ENCODE measurements at places on chromosomes 6 and 20.

GRCh38 chr6:116030770-116031169 is 29.9 kb downstream of the FRK start:
- DNase-seq: no peak

DNA sequence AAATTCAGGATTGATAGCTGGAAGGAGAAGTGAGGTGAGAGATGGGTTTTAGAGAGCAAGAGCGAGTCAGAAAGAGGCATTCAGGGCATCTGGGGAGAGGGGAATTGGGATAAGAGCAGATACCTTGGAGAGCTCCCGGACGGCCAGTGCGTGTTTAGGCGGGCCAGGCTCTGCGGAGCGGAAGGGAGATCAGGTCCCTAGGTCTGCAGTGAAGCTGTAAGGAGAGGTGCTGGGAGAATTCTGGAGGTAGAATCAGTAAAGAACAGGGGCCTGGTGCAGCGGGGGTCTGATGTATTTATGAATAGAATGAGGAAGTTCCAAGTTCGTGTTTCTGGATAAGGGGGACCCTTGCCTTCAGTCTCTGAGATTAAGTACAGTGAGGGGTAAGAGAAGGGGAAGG is 47.4 kb upstream of the FAM83D start:
- no peak for DNase-seq

GRCh38 chr20:57263801-57264792 is 2.3 kb downstream of the BMP7 start:
- peak; percentile 7 for DNase-seq

DNA sequence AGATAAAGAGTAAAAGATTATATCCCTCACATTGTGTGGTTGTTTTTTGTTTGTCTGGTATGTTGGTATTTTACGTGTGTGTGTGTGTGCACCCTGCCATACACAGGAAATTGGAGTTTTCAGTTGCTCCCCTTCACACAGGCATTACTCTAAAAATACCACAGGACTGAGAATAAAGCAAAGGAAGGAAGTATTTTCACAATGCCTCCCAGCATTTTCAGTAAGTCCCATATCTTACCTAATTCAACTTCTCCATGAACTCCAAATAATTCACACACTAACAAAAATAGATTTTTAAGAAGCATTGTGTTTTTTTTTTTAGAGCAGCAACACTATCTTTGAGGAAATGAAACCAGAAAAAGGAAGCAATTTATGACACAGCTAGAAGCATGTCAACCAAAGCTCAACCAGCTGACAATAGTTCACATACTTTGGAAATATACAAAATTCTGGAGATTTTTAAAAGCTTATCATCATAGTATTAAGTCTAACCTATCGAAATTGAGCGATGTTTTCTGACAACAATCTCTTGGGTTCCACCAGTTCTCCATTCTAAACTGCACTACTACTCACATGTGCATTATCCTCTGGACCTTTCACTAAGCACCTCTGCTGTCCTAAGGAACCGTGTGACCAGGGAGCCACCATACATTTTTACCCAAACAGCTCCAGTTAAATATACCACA is 2.1 kb downstream of the UBE2J1 start:
- DNase-seq: no peak

GRCh38 chr6:131547488-131547887 is 25.5 kb upstream of the ARG1 start:
- DNase-seq: no peak

DNA sequence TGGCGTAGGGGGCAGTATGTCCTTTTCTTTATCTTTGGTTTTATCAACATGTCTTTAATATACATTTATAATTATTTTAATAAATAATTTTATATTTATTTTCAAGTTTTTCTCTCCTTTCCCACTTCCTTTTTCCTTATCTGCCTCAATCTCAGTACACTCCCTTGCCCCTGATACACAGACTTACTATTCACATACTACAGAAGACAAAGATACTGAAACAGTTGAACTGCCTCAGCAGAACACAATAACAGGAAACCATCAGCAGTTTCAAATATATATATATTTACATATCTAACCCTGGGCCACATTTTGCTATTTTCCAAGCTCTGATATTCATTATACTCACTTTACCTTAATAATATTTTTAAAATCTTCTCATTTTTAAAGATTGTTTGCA is 19.8 kb downstream of the IBTK start:
- DNase-seq: no peak

GRCh38 chr6:94289131-94289530 is 869.8 kb upstream of the EPHA7 start:
- no peak for DNase-seq

DNA sequence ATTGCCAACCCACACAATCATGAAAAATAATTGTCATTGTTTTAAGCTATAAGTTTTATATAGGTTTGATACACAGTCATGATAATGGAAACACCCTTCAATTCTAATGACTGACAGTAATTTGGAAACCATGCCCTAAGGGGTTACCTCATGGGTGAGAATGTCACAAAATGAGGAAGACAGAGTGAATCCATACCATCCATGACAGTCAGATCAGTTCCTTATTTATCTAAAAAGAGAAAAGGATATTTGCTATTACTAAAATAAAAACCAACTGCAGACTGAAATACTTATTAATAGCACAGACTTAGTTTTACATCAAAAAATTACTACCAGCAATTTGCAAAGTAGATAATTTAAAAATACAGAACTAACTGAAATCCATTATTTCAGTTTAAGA is 437.8 kb downstream of the UTRN start:
- DNase-seq: no peak

DNA sequence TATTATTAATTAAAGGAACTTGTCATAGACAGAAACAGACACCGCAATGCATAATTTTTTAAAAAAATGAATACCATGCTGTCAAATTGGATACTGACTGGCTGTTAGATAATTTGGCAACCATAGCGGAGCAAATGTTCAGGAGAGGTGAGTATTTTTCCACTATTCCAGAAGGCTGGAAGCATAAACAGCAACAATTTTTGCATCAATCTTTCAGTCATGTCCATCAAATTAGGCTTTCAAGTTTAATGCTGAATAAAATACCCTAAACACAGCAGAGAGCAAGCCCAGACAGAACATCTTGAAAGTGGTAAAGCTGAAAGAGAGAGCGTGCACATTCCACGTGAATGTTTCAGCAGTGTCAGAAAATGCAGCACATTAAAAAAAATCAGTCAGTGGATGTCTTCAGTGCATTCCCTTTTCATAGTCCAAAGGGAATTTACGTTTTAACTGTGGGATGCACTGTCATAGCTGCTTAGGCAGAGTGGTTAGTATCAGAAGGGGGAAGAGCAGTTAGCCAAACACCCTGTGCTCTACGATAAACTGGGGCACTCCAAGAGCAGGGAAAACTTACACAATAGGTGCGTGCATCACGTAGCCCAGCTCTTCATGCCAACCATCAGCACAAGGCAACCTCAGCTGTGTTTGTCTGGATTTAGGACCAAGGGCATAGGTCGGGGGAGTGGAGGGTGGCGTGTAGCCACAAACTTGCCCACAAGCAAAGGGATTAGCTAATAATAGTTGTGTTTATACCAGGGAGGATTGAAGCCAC is 116.2 kb upstream of the STMND1 start:
- DNase-seq: no peak

GRCh38 chr6:138509371-138509770 is 10.1 kb upstream of the NHSL1 start:
- DNase-seq: no peak

DNA sequence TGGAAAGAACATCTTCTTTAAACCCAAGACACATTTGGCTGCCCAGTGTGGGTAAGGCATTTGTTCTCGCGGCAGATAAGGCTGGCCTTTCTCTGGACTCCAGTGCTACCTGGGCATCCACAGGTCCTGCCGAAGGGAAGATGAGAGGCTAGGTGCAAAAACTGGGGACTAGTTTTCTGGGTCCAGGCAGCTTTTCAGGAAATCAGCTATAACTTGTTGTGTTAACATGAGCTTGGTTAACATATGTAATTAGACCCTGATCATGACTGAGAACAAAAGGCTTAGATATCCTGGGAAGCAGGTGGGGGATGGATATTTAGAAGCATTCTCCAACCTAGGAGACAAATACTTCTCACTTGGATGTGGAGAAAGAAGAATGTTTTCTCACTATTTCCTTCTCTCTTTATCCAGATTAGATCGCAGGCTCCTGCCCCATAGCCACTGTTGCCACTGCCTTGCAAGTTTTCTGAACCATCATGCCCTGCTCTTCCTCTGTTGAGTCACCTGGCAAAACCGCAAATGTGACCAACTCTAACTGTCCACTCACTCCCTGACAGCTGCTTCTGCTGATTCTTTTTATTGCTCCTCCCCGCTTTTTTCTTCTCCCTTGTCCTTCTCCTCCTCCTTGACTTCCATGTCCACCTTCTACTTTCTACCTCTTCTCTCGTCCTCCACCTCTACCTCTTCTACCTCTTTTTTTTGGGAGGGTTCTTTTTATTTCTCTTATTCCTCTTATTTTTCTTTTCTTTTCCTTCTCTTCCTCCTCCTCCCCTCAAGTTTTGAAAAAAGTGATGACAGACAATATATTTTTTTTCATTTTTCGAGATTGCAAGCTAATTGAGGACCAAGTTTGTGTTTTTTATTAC is 258.1 kb downstream of the UTRN start:
- DNase-seq: no peak

- DNase-seq: no peak
Observed at GRCh38 chr20:37516811-37517750, 4.0 kb upstream of the NNAT start.

- DNase-seq: no peak
Observed at GRCh38 chr6:138572167-138572875, 73.0 kb upstream of the NHSL1 start.

DNA sequence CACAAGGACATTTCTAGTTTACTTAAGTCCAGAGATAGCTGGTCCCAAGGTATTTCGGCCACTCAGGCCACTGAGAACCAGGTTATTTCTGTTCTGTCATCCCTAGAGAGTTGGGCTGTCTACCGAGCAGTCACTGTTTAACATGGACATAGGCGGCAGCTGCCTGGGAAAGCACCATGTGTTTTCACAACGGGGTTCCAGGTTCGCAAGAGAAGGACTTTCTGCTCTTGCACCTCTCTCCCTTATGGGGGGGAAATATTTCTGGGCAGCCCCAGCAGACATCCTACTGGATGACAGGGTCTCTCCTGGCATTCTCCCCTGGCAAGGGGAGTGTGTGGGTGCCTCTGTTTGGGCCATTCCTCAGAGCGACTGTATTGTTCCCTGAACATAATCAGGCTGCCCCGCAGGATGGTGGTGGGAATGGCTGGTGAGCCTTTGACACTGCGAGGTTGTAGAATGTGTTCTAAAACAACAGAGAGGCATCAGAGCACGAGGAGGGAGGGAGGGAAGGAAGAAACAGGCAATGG is 64.4 kb upstream of the DUSP22 start:
- DNase-seq: no peak

GRCh38 chr6:31791324-31792089 is 4.0 kb downstream of the VARS1 start:
- DNase-seq: peak; percentile 41

DNA sequence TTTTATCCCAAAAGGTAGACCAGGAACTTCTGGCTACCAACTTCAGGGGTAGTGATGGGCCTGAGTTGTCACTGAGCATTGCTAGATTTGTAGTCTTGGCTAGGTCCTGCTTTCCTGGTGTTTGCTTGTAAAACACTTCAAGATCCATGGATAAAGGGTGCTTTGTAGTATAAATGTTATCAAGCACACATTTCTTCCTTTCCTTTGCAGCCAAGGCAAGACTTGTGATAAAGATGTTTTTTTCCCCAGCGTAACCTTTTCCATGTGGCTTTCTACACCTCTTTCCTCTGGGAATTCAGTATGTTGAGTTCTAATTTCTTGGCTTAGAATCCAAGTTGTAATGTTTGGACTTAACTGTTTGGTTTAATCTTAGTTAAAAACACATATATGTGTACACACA is 122.8 kb upstream of the CLDN20 start:
- no peak for DNase-seq

GRCh38 chr6:116847227-116847626 is 18.3 kb upstream of the GPRC6A start:
- DNase-seq: no peak

GRCh38 chr6:144415014-144415413 is 129.9 kb downstream of the UTRN start:
- no peak for DNase-seq

DNA sequence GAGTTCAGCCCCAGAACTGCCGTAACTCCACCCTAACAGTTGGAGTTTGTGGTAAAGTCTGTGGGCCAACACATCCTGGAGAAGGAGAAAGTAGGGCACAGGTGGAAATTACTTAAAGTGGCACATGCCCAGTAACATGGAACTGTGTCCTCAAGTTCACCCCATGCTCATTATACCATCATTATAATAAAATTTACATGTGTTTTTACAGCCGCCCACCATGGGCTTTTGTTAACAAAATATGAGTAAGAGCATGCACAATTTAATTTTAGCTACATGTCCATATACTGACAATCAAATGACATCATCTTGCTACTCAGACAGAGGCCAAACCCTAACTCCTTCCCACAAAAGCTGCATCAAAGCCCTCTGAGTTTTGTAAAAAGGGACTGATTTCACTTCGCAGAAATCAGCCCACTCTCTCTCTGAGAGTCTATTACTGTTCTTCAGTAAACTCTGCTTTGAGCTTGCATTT is 17.3 kb upstream of the ELOVL4 start:
- DNase-seq: no peak

- DNase-seq: no peak
Observed at GRCh38 chr6:34159844-34160243, 14.0 kb upstream of the GRM4 start.

- no peak for DNase-seq
Observed at GRCh38 chr6:90677440-90677839, 90.6 kb upstream of the MAP3K7 start.

GRCh38 chr6:135209803-135210202 is 28.7 kb downstream of the MYB start:
- no peak for DNase-seq

GRCh38 chr20:43220612-43221011 is 30.9 kb upstream of the PTPRT start:
- DNase-seq: no peak

DNA sequence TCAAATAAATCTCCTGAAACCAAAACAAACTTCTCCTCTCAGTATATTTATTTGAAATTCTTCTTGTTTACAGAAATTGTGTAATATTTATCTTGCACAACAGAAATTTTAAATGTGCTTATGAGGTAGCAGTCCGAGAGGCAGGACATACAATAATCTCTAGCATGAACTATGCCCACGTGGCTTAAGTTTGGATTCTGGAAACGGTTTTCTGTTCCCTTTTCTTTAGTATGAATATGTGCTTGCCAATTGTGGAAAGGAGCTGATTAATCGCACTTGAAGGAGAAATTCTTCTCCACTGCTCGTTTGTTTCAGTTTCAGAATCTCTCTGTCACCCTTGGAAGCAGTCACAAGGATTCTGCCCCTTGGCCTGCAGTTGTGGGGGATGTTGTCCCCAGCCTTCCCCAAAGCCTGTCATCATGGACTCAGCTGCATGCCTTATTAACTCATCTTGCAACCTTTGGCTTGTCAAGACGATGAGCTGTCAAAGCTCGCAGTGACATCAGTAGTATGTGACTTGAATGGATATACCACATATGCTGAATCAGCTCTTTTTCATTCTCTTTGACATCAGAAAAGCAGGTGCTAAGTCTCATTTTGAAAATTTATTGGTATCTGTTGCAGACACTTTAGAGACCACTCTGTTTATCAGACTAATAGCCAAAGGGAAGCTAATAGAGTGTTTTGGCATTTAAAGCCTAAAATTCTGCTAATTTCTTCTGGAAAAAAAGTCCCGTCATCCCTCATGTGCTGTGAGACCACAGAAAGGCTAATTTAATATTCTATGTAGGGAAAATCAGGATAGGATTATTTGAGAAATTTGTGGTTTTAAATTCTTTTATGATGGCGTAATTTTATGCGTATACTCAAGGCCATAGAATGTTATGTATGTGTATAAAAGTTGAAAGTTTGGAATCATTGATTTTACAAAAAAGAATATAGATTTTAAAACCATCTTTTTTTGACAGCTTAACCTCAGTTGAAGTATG is 186.8 kb downstream of the ARID1B start:
- no peak for DNase-seq

All from stimulated activated CD4-positive, alpha-beta T cell treated with anti-CD3 and anti-CD28 coated beads, Interleukin-12 subunit alpha, Interleukin-12 subunit beta, amount 100 ng/mL, for 24 hours (primary cell).